Pons (tissue), 1 donor: ENCODE measurements at places on chromosomes 2 and 18.
A peak's percentile ranks its signal among the peaks of the same experiment; 100 is the strongest.

- DNase-seq = no peak
Measured at GRCh38 chr2:191806396-191806795, 40.5 kb downstream of the CAVIN2 start.

DNA sequence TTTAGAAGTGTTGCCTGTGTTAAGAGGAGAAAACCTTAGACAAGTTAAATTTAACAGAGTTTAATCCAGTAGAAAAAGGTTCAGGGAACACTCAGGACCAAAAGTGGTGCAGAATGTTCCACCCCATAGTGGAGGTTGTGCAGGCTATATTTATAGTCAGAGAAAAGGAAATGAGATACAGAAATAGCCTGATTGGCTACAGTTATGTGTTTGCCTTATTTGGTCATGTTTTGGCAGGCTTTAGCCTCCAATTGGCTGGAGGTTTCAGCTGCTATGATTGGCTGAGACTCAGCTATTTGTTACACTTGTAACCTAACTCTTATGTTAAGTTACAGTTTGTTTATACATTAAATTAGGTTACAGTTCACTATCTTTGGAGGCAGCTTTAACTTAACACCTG lies 4.2 kb downstream of the STAMBP start:
- no peak for DNase-seq

DNA sequence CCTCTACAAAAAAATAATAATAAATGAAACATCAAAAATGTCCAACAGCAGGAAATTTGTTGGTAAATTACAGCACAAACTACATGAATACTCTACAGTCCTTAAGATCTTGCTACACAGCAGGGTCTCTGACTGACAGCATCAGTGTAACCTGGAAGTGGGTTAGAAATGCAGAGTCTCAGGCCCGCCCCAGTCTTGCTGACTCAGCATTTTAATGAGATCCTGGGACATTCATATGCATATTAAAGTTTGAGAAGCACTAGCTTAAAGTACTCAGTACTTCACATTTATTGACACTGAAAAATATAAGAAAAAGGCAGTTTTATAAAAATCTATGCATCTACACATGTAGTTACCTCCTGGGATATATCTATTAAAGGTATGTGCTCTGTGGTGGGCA lies 21.7 kb downstream of the ST3GAL5 start:
- no peak for DNase-seq

GRCh38 chr2:110713513-110714362 lies 18.6 kb upstream of the ACOXL start:
- DNase-seq = no peak

DNA sequence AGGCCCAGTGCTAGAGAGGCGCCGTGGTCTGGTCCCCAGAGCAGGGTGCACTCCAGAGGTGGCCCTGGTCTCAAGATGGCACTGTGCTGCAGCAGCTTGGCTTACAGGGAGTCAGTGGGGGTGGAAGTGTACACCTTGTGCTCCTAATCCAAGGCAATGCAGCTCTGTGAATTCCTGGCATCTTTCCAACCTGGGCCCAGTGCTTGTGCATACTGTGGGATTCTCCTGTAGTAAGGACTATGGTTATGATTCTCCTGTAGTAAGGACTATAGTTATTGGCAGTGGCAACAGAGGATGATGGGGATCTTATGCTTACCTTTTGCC lies 616.7 kb upstream of the REG3G start:
- no peak for DNase-seq

DNA sequence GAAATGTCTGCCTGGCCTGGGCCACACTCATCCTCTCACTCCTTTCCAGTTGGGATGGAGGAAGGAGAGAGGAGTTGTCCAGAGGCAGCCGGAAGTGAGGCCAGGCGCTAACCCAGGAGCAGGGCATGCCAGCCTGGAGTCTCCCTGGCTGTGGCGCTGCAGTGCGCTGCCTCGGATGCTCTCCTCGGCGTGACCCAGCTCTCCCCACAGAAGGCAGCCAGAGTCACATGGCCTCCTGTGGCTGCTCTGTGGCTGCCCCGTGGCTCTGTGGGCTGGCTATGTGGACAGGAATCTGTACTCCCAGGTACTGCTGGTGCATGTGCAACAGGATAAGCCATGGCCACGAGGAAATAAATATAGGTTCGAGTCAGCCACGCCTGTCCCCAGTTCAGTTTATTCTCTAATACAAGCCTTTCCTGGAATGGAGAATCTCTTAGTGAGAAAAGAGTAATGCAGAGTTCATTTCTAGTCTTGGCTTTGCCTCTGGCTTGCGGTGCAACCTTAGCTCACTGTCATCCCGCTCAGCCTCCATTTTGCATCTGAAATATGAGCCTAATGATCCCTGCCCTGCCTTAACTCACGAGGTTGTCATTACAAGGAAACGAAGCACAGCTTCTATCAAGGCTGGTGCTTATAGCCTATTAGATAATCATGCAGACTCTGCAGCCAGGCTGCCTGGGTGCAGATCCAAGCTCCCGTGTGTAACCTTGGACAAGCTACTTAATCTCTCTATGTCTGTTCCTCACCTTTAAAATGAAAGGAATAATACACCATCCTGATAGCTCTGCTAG lies 106.3 kb downstream of the ANTXR1 start:
- no peak for DNase-seq

DNA sequence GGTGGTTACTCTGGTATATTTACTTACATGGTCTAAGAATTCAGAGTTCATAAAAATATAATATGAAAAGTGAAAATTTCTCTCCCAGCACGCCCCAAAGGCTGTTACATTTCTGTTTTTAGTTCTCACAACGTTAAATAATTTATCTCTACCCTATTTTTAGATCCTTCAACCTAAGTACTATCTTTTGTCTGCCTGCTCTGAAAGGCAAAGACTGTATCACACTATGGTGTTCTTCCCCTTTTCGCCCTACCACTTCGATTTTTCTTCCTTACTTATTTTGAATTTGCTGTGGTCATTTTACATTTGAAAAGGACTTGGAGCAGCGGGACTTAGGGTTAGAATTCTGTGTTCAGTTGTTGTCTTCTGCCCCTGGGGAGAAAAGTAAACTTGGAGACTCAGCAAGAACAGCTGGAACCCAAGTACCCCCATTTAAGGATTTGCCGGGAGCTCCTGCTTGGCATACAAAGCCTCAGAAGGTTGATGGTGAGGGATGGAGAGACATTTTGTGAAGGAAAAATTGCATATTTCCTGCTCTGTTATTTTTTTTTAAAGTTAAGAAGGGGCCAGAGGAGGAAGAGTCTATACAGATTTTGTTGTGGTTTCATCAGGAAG lies 19.0 kb downstream of the ADAM23 start:
- no peak for DNase-seq

DNA sequence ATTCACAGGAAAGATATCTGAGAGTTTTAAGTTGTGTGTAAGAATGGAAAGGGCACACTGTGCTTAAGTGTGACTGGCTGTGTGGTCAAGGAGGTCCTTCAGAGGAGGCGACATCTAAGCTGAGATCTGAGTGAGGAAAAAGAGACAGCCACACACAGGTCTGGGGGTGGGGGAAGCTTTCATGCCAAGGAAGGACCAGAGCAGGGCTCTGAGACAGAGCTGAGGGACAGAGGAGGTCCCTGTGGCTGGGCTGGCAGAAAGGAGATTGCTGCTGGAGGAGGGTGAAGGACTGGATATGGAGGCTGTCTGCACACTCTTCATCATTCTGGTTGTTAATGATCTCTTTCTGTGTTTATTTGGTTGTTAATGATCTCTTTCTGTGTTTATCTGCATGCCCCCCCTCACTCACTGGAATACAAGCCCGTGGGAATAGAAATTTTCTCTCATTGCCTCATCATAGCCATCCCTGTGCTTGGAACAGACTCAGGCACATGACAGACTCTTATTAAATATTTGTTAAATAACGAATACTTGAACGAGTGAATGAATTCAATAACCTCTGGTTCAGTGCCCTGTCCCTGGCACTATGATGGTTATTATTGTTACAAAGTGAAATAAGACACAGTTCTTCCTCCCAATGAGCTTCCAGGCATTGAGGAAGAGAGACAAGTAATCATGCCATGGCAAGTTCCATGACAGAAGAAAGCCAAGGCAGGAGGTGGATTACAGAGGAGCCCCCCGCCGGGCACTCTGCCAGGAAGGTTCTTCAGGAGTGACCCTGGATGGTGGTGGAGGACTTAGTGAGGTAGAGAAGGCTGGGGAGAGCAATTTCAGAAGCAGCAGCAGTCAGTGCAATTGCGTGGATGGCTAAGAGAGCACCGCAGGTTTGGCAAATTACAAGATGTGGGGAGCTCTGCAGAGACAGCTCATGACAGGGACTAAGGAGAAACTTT lies 399.4 kb upstream of the HS6ST1 start:
- DNase-seq = no peak

DNA sequence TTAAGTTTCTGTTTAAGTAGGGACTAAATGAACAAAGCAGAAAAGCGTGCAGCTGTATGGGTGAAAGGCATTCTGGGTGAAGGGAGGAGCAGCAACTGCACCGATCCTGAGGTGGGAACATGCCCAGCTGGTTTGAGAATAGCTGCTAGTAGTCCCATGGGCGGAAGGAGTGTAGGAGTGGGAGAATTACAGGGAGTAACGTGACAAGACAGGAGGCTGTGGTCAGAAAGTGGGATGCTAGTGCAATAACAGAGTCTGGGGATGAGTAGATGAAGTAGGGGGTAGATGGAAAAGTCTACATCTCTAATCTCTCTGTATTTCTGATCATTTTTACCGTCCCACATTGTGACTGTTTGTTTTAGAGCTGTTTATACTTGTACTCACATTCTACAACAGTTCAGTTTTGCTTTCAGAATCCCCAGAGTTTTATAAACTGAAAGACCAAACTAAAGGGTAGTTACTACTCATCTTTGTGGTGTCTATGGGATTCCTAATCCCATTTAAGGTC lies 118.9 kb downstream of the LCLAT1 start:
- DNase-seq = no peak

DNA sequence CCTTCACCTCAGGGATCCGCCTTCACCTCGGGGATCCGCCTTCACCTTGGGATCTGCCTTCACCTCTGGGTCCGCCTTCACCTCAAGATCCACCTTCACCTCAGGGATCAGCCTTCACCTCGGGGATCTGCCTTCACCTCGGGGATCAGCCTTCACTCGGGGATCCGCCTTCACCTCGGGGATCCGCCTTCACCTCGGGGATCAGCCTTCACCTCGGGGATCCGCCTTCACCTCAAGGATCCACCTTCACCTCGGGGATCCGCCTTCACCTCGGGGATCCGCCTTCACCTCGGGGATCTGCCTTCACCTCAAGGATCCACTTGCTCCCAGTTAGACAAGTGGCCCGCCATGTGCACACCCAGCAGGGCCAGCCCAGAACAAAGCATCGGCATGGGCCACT lies 7.3 kb downstream of the KIF1A start:
- no peak for DNase-seq

DNA sequence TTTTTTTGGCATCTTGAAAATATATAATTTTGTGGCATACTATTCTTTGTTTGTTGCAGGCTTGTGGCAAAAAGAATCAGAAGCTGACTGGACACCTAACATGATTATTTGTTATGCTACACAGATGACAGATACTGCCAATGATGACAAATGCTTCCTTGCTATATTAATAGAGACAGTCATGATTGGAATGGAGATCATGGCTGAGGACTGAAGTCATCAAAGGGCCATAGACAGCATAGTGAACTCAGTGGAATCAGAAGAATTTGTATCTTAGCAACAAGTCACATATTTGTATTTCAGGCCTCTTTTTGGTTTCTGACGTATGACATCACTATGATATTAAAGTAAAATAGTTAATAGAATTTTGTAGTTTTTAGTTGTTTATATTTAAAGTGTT lies 1003.8 kb upstream of the DDX18 start:
- no peak for DNase-seq

GRCh38 chr2:147006736-147007141 lies 838.1 kb upstream of the ACVR2A start:
- no peak for DNase-seq

GRCh38 chr2:233982421-233983121 lies 65.4 kb downstream of the TRPM8 start:
- no peak for DNase-seq

DNA sequence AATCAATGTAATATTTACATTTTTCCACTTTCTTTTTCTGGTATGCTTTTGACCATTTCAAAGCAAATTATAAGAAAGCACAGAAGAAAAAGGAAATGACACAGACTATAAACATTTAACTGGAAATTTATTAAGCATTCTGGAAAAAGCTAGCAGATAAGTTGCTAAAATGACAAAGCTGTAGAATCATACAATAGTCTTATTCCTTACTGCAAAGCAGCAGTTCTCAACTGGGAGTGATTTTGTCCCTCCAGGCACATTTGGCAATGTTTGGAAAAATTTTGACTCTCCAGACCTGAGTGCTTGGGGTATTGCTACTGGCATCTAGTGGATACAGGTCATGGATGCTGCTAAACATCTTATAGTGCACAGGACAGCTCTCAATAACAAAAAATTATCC lies 75.1 kb downstream of the MBD5 start:
- no peak for DNase-seq

GRCh38 chr2:189927823-189928222 lies 134.7 kb downstream of the MSTN start:
- no peak for DNase-seq

- peak; percentile 36 for DNase-seq
Measured at GRCh38 chr2:161250864-161251436, 57.3 kb upstream of the PSMD14 start.

DNA sequence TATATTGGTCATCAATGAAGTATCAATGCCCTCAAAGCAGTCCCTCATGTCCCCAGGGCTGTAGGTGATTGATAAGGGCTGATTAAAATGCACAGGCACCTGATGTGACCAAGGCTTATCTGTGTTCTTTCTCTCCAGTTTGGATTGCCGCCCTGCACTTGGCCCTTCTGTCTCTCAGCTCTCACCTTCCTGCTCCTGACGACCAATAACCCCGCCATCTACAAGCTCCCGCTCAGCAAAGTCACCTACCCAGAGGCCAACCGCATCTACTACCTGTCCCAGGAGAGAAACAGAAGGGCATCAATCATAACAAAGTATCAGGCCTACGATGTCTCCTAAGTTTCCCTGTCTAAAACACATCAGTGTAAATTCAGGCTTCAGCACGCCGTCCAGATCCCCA lies 41.8 kb upstream of the SLC14A1 start:
- no peak for DNase-seq

GRCh38 chr2:105375001-105375561 lies 23.8 kb downstream of the FHL2 start:
- no peak for DNase-seq

DNA sequence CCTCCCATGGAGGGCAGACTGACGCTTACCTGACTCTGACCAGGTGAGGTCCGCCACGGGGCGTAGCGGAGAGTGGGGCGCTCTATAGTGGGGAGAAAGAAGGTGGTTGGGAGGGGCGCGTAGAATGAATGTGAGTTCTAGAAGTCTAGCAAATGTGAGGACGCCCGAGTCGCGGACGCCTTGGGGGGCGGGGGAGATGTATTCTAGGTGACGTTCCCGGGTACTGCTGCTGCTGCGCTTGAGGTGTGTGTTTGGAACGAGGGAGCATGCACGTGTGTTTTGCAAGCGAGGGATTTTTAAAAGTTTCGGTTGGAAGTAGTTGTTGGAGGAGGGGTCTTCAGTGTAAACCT lies 758 bp downstream of the RIF1 start:
- no peak for DNase-seq

DNA sequence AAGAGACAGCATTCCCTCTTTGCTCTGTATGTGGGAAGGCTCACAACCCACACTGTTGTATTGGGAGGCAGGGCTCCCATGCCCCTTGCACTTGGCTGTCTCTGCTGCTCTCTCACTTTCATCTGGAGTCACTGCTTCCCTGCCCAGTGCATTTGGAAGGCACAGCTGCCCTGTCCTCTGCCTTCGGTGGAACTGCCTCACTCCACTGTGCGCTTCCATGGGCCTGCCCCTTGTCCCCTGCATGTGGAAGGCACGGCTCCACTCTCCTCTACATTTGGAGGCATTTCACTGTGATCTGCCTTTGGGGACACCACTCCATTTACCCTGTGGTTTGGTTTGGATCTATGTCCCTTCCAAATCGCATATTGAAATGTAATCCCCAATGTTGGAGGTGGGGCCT lies 9.1 kb upstream of the PROM2 start:
- DNase-seq = no peak
